ENCODE measurements at places on chromosomes 11 and 22. TPM values are rescaled to one million over a fixed set of nuclear protein-coding genes. Genes with fewer than 3 reads are reported as not detected.

Gene SLC22A8
- not detected for total RNA-seq

Gene AASDHPPT
- total RNA-seq = 38.8 TPM

Gene PTPRJ
- 0.25 TPM for total RNA-seq

Gene SERHL2
- total RNA-seq = 3.8 TPM

Gene PRRG4
- 1.9 TPM for total RNA-seq

Gene PAK1
- 0.25 TPM for total RNA-seq

Gene MS4A15
- total RNA-seq = under 0.01 TPM

Gene NEU3
- total RNA-seq = 7.2 TPM

Gene UBE4A
- 26.0 TPM for total RNA-seq

Gene XNDC1N
- total RNA-seq = 6.0 TPM

Gene CREB3L1
- under 0.01 TPM for total RNA-seq

Gene BTG4
- total RNA-seq = not detected

Gene C11orf42
- total RNA-seq = not detected

Gene MAPK8IP1
- 2.8 TPM for total RNA-seq

Gene TRIM44
- total RNA-seq = 22.6 TPM

Gene SCGB2A2
- total RNA-seq = not detected

Gene FAM83F
- total RNA-seq = not detected

Gene MMP7
- total RNA-seq = 2.1 TPM

Gene TCN2
- 18.2 TPM for total RNA-seq

Gene BIK
- 1.4 TPM for total RNA-seq

Gene CRYBB3
- total RNA-seq = not detected

Gene MUC5AC
- total RNA-seq = not detected

Gene ART5
- total RNA-seq = not detected

Gene MN1
- total RNA-seq = 0.25 TPM

Gene CCS
- 34.6 TPM for total RNA-seq

Gene KIF18A
- total RNA-seq = 8.7 TPM

Gene ASRGL1
- total RNA-seq = 8.6 TPM

Gene NNMT
- total RNA-seq = 133 TPM

Gene OR5D16
- total RNA-seq = not detected
